ENCODE measurements at places on chromosomes 2 and 18. TPM values are rescaled to one million over a fixed set of nuclear protein-coding genes. Genes with fewer than 3 reads are reported as not detected.

- peak; percentile 58 for DNase-seq
These were observed 169.2 kb downstream of the CDH20 start for GRCh38 chr18:61502472-61502871.

- DNase-seq = no peak
These were observed 1.0 kb upstream of the SNRNP200 start for GRCh38 chr2:96306370-96306769.

DNA sequence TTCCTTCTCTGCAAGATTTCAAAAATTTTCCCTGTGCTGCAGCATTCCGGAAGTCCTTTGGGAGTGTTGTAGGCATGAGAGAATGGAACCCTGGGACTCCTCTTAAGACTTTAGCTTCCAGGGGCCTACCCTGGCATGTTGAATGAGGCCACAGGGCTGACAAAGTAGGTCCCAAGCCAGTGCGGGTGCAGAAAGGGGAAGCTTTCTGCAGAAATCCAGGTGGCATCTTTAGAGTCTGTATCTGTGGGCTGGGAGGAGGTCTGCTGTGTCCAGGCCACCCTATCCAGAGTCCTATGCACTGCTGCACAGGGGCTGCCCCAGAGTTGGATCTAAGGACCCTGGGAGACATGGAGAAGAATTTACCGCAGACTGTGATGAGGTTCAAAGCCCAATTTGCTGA, 1.9 kb upstream of the SIX2 start:
- no peak for DNase-seq

GRCh38 chr2:19041434-19042041, 316.9 kb downstream of the OSR1 start:
- DNase-seq = no peak

GRCh38 chr2:74819702-74820101, 14.2 kb upstream of the HK2 start:
- no peak for DNase-seq

DNA sequence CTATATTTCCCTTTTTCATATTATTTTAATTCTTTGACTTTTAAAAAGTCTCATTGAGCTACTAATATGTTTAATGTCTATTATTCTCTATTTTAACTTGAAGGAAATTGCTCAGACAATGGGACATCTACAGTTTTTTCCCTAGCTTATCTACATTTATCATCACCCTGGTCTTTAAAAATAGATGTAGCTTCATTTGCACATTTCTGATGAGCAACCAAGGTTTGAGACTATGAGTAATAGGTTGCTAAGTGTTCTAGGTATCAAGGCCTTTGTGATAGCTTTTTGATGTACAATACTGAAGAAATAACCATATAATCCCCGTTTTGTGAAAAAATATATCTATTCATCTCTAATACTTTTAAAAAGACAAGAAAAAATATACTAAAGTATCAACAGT, 47.0 kb downstream of the STAT4 start:
- DNase-seq = no peak

GRCh38 chr2:217794133-217794986, 208.4 kb downstream of the TNS1 start:
- DNase-seq = no peak

GRCh38 chr2:44902217-44903137, 39.0 kb upstream of the SIX3 start:
- no peak for DNase-seq

GRCh38 chr2:19714926-19715325, 186.9 kb downstream of the TTC32 start:
- no peak for DNase-seq

DNA sequence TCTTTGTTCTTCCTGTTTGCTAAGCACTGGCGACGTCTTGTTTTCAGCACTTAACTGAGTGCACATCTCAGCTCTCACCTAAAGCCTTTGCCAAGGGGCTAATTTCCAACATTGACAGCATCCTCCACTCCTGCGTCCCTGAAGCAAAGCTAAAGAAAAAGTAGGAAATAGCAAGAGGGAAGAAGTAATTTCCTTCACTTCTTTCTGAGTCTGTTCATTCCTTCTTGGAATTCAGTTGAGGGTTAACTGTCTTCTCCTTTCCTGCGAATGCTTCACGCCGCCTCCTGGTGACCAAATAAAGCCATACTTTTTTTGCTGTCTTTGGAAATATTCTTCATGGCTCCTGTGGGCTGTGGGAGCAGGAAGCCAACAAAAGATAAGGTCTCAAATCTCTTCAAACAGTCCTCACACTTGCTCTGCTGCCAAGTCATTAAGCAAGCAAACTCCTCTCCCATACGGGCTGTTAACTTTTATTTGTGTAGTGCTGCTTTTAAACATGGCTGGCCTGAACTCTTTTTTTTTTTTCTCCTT, 100.9 kb downstream of the DPP10 start:
- DNase-seq = peak; percentile 65

DNA sequence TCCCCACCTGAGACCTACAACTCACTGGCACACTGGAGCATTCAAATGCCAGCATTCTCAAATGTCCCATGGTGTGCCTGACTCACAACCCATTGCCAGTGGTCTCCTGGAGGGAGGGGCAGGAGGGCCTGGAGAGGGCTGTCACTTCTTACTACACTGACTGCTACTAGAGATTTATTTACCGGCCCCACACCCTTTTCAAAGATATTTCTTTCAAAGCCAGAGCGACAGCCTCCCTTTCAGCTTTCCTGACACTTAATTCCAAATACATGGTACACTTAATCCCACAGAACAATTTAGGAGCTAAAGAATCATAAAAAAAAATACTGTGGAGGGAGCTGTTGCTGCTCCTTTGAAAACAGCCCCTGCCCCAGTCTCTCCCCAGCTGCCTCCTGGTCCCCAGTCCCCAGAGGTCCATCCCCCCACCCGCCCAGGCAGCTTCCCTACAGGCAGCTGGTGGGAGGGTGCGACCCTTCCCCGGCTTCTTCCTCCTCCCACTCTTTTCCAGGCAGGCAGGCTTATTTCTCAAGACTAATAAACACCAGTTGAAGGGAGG, 129.1 kb upstream of the SMAD2 start:
- DNase-seq = peak; percentile 57

DNA sequence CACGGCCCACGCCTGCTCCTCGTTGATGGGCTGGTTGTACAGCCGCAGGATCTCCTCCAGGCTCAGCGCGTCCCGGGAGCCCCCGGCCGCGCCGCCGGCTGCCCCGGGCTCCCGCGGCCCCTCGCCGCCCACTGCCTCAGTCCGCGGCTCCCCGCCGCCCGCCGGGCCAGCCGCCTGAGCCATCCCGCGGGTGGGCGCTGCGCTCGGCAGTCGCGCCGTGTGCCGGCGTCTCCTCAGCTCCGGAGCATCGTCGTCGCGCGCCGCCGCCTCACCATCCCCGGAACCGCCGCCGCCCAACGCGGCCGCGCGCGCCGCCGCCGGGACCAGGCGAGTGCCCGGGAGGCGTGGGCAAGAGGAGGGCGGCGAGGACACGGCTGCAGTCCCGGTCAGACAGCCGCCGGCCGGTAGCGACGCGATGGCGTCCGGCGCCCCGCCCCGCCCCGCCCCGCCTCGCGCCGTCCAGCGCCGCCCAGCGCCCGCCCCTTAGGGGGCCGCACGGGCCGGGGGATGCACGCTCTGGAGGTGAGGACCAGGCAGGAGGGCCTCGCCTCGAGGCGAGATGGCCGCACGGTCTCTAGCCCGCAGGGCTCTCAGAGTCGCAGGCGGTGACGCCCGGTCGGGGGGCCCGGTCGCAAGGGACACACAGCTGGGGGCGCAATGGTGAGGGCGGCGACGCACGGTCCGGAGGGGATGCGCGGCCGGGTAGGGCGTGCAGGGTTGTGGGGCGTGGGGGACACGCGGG, at the start of gene SPIRE1:
TSS of gene SPIRE1 (minus strand) at position 424 of the 742 bp plus-strand sequence. CDS start at position 183, 241 bp downstream.
- DNase-seq = no peak

GRCh38 chr2:34570266-34570872, 971.3 kb upstream of the FAM98A start:
- DNase-seq = peak; percentile 26

DNA sequence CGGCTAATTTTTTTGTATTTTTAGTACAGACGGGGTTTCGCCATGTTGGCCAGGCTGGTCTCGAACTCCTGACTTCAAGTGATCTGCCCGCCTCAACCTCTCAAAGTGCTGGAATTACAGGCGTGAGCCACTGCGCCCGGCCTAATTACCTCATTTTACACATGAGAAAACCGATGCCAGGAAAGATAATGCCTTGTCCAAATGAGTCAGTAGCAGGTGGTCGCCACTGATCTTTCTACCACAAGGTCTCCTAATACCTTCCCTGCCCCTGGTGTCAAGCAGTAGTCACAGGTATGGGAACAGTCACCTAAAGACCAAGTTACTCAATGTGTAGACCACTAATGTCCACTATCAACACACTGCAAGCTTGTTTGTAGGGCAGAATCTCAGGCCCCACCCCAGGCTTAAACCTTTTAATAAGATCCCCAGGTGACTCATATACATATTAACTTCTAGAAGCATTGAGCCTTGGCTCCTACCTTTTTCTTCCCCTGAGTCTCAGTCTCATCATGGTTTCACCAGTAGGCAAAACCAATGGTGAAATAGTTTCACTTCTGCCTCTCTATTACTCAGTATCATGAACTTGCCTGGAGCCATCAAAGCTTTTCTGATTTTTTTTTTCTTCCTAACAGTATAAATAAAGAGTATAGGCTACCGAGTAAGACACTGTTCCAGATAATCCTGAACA, 6.9 kb upstream of the EPB41L5 start:
- no peak for DNase-seq

- DNase-seq = no peak
These were observed 207.6 kb downstream of the AGAP1 start for GRCh38 chr2:235701206-235701981.

GRCh38 chr2:219059375-219059724, 1.4 kb downstream of the IHH start:
- DNase-seq = no peak

GRCh38 chr18:33014060-33014796, 241.4 kb upstream of the KLHL14 start:
- no peak for DNase-seq

DNA sequence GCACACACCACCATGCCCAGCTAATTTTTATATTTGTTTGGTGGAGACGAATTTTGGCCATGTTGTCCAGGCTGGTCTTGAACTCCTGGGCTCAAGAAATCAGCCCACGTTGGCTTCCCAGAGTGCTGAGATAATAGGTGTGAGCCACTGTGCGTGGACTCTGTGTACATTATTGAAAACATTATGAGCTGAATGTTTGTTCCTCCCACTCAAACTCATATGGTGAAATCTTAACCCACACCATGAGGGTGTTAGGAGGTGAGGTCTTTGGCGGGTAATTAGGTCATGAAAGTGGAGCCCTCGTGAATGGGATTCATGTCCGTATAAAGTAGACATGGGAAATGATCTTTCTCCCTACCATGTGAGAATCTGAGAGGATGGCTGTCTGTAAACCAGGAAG, 83.6 kb downstream of the SPTBN1 start:
- no peak for DNase-seq

GRCh38 chr2:55213822-55214221, 18.3 kb downstream of the CLHC1 start:
- DNase-seq = no peak

The FNDC4 gene
- 8.4 TPM for polyA plus RNA-seq

The PASK gene
- polyA plus RNA-seq = 16.9 TPM

The LRRFIP1 gene
- polyA plus RNA-seq = 87.1 TPM

The CRACDL gene
- polyA plus RNA-seq = 2.6 TPM

The RAD51AP2 gene
- polyA plus RNA-seq = 0.20 TPM

The DTNB gene
- 11.8 TPM for polyA plus RNA-seq

The UGT1A8 gene
- not detected for polyA plus RNA-seq

The IL1RN gene
- polyA plus RNA-seq = 5.2 TPM

The RAB1A gene
- polyA plus RNA-seq = 278 TPM

The AKAIN1 gene
- not detected for polyA plus RNA-seq

The DNER gene
- polyA plus RNA-seq = 51.8 TPM

The AMER3 gene
- 0.03 TPM for polyA plus RNA-seq

Data from left renal pelvis (tissue), 4 donors.